Fibroblast of the aortic adventitia (primary cell): ENCODE measurements at places on chromosomes 11 and 22. TPM values are rescaled to one million over a fixed set of nuclear protein-coding genes. Genes with fewer than 3 reads are reported as not detected.

The INPP5J gene
- under 0.01 and 0.41 TPM in 2 replicates for total RNA-seq

The GGTLC2 gene
- total RNA-seq = not detected in 2 replicates

The ART1 gene
- not detected in 2 replicates for total RNA-seq

The RNF214 gene
- total RNA-seq = 15.4 and 19.3 TPM in 2 replicates

The APOBEC3B gene
- 0.90 and 6.8 TPM in 2 replicates for total RNA-seq

The MYBPC3 gene
- not detected in 2 replicates for total RNA-seq

The WBP2NL gene
- 0.18 and 1.6 TPM in 2 replicates for total RNA-seq

The OR5W2 gene
- not detected in 2 replicates for total RNA-seq

The PTDSS2 gene
- total RNA-seq = 28.7 and 51.6 TPM in 2 replicates

The KRTAP5-1 gene
- not detected in 2 replicates for total RNA-seq

The OR51E2 gene
- not detected in 2 replicates for total RNA-seq

The PMM1 gene
- 29.0 and 37.9 TPM in 2 replicates for total RNA-seq

The SUN2 gene
- total RNA-seq = 69.1 and 93.2 TPM in 2 replicates

The HEPN1 gene
- not detected in 2 replicates for total RNA-seq

The POU2AF2 gene
- total RNA-seq = not detected in 2 replicates

The CASP1 gene
- total RNA-seq = 12.3 and 21.0 TPM in 2 replicates

The DERL3 gene
- total RNA-seq = 0.36 TPM in 1 of 2 replicates, not detected in the other

The OR51B2 gene
- not detected in 2 replicates for total RNA-seq

The ARFIP2 gene
- 45.7 and 49.1 TPM in 2 replicates for total RNA-seq

The SLC16A8 gene
- 0.18 and 1.6 TPM in 2 replicates for total RNA-seq

The GAB4 gene
- not detected in 2 replicates for total RNA-seq

The FOLH1 gene
- not detected in 2 replicates for total RNA-seq

The KCNJ11 gene
- total RNA-seq = not detected in 2 replicates

The GRK3 gene
- 1.3 and 1.6 TPM in 2 replicates for total RNA-seq

The E2F8 gene
- total RNA-seq = 4.4 TPM in 1 of 2 replicates, not detected in the other

The ARAP1 gene
- total RNA-seq = 66.9 and 184 TPM in 2 replicates

The ENTHD1 gene
- not detected in 2 replicates for total RNA-seq

The FAM83F gene
- not detected in 2 replicates for total RNA-seq

The PSMA1 gene
- total RNA-seq = 110 and 125 TPM in 2 replicates

The SEC14L6 gene
- 0.09 TPM in 1 of 2 replicates, not detected in the other for total RNA-seq
